NCI-H2171 treated with DMSO at 0.1 percent for 48 hours (cell line): ENCODE measurements at places on chromosomes 4 and X.

DNA sequence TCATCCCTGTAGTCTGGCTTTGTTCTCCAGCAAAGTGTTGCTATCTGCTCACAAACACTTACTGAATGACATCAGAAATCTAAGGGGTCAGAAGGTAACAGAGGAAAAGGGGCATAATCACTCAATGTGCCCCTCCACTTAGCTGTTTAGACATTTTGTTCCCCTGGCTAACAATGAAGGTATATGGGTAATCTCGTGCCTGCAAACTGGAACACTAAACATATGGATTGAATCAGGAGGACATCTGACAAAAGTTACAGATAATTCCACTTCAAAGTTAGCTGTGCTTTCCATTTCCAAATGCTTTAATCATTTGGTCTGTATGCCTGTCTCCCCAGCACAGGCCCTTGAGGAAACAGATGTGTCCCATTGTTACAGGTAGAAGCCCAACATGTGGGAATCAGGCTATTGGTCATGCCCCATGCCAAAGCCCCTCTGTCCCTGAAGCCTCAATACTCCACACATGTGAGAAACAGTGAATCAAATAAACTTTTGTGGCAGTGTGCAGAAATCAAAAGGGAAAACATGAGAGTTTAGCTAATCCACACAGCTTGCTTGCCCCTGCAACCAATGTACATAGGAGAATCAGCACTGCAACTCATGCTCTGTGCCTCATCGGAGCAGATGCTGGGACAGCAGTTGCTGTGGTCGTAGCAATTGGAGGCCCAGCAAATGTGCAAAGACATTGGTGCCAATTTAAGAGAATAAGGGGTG is 111.7 kb downstream of the RNF150 start:
- DNase-seq: no peak

- DNase-seq: peak; percentile 0
These were observed 992.6 kb downstream of the NLGN4X start for GRCh38 chrX:5236096-5236495.

GRCh38 chr4:7512428-7512827 is 77.7 kb upstream of the PSAPL1 start:
- DNase-seq: no peak

DNA sequence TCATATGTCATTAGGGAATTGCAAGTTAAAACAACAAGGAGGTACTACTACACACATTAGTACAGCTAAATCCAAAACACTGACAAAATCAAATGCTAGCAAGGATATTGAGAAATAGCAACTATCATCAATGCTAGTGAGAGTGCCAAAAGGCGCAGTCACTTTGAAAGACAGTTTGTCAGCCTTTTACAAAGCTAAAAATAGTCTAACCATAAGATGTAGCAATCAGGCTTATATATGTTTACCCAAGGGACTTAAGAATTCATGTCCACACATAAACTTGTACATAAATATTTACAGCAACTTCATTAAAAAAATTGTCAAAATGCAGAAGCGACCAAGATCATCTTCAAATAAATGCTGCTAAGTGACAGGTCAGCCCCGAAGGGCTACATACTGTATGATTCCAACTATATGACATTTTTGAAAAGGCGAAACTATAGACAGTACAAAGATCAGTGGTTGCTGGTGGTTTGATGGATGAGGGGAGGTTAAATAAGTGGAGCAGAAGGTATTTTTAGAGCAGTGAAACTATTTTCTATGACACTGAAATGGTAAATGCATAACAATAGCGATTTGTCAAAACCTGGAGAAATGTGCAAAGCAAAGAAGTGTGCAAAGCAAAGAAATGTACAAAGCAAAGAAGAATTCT is 704.8 kb downstream of the ARAP2 start:
- no peak for DNase-seq

GRCh38 chr4:1332686-1333085 is 14.3 kb upstream of the UVSSA start:
- DNase-seq: no peak

DNA sequence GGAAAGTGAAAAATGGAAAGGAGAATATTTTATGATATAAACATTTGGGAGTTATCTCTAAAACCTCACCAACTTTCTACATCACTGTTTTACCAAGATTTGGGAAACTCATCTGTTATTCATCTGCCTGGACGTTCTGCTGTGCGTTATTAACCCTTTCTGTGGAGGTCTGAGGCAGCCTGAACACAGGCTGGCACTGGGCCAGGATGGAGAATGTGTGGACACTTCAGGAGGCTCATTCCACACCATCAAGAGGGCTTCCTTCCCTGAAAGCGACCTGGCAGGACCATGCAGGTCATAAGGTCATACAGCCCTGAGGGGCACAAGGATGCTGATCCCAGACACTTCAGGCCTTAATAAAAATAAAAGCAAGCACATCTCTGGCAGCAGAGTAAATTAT is 31.2 kb upstream of the TMEM184C start:
- no peak for DNase-seq

DNA sequence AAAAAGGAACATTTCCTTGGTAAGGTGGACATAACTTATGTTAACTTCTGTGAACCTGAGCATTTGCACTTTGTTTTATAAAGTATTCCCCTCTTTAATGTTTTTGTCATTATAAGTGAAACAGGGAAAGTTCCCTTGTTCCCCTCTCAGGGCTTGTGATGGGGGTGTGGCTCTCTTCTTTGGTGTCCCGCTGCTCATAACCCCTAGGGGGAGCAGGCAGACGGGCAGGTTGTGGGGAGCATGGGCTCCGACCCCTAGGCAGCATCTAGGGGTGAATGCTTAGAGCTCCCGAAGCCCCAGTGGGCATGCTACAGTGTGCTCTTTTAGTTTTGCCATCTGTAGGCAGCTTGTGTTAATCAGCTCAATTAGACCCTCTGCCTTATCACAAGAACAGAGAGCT is 200.4 kb downstream of the DACH2 start:
- DNase-seq: no peak

DNA sequence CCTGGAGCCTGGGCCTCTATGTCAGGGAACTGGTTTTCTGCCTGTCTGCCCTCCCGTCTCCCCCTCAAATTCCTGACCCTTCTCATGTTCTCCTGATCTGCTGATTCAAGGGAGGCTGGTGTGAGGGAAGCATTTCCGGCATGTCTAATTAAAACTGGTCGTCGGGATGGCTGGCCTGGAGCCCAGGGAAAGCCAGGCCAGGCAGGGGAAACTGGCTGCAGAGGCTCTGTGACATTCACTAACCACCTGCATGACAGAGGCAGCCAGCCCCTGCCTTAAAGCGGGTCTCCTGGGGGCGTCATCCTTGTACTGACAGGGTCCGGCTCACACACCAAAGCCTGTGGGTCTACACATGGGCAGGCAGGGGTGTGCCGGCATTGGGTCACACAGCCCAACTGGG is 35.2 kb downstream of the ABLIM2 start:
- DNase-seq: no peak

DNA sequence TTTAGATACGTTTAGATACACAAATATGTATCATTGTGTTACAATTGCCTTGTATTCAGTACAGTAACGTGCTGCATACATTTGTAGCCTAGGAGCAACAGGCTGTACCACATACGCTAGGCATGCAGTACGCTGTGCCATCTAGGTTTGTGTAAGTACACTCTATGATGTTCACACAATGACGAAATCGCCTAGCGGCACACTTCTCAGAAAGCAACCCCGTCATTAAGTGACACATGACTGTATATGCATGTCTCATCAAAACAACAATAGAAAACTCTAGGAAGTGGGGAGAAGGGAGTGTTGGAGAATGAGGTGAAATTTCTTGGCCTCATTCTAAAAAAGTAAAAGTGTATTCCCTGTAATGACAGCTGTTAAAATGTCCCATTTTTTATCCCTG is 32.7 kb downstream of the CCDC149 start:
- no peak for DNase-seq

GRCh38 chr4:148092316-148093014 is 349.7 kb downstream of the NR3C2 start:
- DNase-seq: no peak

DNA sequence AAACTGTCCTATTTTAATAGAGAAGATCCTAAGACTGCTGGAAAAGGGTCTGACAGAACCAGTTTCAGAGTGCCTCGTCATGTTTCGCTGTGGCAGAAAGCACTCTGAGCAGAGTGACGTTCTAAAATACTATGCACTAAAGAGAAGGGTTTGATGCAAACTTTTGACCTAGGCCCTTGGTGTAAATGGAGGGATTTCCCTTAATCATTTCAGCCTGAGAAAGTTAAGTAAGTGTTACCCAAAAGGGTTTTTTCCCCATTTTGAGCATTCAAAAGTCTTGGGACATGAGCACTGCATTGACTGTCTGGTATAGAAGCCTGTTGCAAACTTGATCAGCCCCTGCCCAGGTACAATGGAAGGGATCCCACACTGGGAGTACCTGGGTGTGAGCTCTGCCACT is 157.5 kb upstream of the ATOH1 start:
- DNase-seq: no peak

DNA sequence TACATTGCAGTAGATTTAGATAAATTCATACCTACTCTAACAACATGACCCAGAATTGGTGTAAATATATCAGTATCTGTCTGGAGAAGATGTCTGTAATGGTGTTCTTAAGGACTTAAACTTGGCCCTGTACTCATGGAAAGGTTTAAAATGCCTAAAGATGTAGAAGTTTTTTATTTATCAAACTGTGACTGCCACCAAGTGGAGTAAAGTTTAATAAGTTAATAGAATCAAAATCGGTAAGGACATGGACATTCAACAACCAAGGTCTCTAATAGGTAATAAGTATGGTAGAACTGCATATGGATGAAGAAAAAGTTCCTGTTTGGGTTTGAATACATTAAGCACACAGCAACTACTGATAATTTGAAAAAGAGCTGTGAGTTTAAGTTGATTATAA is 474.0 kb upstream of the NDST3 start:
- DNase-seq: no peak

DNA sequence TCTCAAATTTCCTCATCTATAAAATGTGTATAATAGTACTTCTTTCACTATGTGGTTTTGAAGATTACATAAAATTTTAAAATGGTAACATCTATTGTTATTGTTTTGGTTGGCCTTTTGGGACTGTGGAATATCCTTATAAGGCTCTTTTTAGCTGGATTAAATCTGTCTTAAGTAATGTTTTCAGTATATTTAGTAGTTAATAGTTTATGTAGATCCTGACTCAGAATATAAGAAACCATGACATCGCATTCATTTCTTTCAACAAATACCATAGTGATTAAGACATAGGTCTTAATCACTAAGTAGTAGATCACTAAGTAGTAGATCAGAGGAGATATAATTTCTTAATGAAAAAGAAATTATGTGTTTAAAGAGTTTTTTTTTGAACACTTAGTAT is 48.5 kb downstream of the MRPL1 start:
- DNase-seq: no peak

DNA sequence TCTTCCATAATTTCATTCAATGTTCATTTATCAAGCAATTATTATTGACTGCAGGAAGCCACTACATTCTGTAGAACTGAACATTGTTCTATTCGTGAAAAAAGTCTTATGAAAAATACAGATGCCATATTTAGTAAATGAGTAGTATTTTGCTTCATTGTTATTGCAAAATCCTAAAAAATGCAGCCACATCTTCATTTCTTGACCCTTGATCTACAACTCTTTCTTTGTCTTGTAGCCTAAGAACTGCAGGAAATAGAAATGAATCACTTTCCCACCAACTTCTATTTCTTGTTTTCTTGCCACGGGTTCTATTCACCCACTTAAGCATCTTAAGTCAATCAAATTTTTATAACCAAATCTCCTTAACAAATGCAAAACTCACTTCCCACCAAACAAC is 63.3 kb downstream of the KCNIP4 start:
- DNase-seq: no peak

GRCh38 chr4:75497133-75497532 is 17.1 kb downstream of the RCHY1 start:
- DNase-seq: no peak

DNA sequence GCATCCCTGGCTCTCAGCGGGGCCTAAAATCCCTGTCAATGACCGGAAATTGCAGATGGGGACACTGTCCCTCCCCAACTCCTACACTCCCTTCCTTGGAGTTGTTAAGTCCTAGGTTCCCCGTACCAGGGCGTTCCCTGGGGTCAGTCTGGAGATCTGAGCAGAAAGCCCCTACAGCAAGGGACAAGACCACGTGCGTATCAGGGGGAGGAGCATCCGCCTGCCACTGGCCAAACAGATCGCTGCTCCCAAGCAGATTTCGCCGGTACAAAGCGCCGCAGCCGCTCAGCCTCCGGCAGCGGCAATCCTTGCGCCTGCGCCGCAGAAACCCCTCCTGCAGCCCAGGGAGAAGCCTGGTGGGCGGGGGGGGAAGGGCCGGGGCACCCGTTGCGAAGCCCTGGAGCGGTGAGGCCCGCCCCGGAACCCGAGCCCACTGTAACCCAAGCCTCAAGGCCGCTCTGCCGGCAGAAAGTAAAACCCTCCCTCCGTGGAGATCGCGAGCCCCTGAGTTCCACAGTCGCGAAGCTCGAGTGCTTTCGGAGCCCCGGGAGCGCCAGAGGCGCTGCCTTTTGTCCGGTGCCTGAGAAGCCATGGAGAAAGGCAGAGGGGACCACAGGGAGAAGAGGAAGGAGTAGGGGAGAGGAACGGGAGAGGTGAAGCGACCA is 2.7 kb downstream of the CRMP1 start:
- DNase-seq: peak; percentile 80

DNA sequence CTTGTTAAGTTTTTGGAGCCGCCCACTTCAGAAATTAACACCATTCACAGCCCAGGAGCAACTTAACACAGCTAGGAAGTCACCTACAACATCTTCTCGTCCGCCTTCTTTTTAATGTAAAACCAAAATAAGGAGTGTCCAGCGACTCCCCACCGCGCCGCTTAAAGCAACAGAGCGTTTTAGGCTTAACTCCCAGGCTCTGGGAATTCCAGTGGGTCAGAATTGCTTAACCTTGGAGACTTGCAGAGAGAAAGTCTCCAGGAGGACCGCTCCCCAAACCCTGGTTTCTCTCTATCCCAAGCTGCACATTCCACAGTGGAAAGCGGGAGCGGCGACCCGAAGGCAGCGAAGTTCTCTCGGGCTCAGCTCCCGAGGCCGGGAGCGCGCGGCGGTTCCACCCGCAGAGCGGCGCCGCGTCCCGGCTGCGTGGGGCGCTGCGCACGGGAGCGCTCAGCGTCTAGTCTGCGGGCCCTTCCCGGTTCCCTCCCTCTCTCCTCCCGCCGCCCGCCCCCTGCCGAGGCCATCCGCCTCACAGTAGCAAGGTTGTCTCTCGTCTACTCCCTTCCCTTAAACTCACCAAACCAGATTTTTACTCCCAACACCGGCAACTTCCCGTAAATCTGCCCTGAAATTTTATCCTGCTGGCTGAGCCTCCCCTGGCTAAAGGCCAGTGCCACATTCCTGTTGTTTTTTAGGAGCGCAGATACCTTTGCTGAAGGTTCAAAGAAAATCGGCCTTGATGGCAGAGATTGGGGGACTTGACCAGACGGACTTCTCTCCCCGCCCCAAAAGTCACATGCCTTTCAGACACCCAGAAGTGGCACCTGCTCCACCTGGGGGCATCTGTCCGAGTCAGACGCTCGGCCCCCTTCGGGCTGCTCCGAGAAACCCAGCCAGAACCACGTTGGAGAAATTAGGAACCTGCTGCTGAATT is at the start of gene RBM47:
Gene RBM47, minus strand, starts transcription at position 464 of the 934 bp plus-strand sequence. CDS start 190,971 bp downstream, outside the sequence.
- DNase-seq: peak; percentile 1

DNA sequence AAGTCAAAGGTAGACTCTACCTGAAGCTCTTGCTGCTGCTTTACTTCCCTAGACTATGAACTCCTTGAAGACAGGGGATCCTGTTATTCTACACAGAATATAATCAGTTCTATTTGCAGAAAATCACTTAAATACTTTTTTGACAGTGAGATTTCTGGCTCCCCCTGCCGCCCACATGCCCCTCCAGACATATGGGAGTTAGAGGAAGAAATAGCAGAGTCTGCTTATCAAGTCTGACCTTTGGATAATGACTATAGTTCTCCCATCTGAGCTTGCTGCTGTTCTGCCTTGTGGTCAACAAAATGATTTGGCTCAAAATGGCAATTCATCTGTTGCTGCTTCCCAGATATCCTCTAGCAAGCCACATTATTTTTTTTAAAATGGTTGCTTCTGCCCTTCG is 101.1 kb downstream of the ENOX2 start:
- no peak for DNase-seq
